ENCODE measurements at places on chromosomes 4 and X. TPM values are rescaled to one million over a fixed set of nuclear protein-coding genes. Genes with fewer than 3 reads are reported as not detected.

The GAGE12F gene
- total RNA-seq: not detected

The PSMD10 gene
- total RNA-seq: 26.2 TPM

GRCh38 chr4:80463509-80463908 is 128.0 kb downstream of the CFAP299 start:
- DNase-seq: no peak

DNA sequence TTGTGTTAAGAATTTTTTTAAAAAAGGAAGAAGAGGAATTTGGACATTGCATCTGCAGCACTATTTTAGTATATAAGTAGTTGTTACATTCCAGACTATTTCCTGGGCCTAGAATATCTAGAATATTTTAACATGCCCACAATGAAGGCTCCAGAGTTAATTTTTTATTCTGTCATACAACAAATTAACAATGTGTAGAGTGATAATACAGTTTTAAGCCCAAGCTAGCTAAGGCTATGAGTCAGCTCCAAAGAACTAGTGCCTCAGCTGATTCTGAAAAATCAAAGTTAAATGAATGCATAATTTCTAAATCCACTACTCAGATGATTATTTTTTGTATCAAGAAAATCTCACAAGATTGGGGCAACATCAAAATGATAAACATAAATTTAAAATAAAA is 231.4 kb downstream of the PRDM5 start:
- no peak for DNase-seq

The CLDN22 gene
- not detected for total RNA-seq

DNA sequence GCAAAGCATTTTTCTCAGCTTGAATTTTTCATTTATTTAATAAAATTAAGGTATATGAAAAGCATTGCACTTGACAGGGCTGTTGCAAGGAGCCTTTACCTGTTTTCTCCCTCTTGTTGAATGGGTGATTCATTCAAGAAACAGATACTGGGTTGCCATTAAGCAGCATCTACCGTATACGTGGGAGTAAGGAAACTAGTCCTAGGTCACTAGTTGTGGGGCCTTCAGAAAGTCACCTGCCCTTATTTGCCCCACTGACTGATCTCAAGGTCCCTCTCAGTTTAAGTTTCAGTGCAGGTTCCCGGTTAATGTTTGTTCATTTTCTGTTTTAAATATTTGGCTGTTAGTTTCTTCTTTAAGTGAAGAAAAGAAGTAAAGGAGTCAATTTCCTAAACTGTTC is 34.0 kb downstream of the LHFPL1 start:
- no peak for DNase-seq

GRCh38 chr4:1855333-1856070 is 454 bp downstream of the LETM1 start:
- DNase-seq: no peak

The HSFX1 gene
- total RNA-seq: 0.78 TPM

The TMEM35A gene
- total RNA-seq: 22.1 TPM

DNA sequence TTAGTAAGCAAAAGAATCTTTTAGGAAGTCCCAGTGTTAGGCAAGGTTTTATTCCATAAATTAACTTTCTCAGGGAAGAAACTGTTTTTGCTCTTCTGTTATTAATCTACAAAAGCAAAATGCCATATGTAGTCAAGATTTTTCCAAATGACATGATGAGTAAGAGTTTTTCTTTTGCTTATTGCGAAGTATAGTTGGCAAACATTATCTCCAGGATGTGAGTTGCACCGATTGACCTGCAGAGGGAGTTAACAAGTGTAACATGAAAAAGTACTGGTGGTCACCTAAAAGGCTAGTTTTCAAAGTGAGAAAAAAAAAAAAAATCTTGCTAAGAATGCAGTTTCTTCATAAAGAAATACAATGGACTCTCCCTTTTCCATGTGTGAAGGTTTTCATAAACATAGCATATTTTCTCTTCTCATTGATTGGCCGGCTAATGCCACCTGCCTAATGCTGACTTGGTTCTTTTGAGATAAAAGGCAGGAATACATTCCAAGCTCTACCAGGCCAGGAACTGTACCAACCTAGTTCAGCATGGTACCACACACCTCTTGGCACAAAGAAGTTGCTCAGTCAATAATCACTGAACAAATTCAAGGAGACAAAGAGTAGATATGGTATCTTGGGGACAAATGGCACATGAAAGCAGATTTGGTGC is 100.2 kb downstream of the LNX1 start:
- no peak for DNase-seq

DNA sequence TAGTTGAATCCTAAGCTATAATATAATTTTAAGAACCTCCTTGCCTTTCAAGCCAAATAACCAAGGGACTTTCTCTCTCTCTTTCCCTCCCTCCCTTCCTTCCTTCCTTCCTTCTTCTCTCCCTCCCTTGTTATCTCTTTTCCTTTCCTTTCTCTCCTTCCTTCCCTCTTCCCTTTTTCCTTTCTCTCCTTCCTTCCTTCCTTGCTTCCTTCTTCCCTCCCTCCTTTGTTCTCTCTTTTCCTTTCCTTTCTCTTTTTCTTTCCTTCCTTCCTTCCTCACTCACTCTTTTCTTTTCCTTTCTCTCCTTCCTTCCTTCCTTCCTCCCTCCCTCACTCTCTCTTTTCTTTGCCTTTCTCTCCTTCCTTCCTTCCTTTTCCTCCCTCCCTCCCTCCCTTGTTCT is 42.4 kb downstream of the PDGFRA start:
- DNase-seq: no peak

GRCh38 chr4:63430105-63430504 is 979.1 kb downstream of the TECRL start:
- DNase-seq: no peak

DNA sequence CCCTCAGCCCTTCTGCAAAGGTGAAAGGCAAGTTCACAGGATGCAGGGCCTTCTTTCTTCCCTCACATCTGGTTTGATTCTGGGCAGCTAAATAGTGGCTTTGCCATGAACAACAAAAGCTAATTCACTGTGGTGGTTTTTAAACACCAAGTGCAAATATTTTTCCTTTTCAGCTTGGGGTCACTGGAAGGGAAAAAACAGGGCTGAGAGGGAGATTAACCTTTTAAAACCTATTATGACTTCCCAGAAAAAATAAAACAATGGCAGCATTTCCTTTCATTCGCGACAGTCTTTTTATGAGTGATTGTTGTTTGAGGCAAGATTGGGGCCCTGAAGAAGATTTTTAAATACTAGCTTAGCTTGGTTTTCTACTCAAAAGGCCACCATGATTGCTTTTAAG is 103.7 kb upstream of the SCML1 start:
- no peak for DNase-seq

- no peak for DNase-seq
Measured at GRCh38 chrX:45083314-45083713, 117.4 kb downstream of the DIPK2B start.

The GABRG1 gene
- total RNA-seq: not detected

- DNase-seq: no peak
Measured at GRCh38 chr4:56512166-56512565, 6.6 kb downstream of the ARL9 start.

- no peak for DNase-seq
Measured at GRCh38 chrX:53056292-53056691, 7.7 kb downstream of the GPR173 start.

- DNase-seq: no peak
Measured at GRCh38 chr4:133102612-133103409, 46.3 kb upstream of the PCDH10 start.

GRCh38 chr4:147825451-147826287 is 93.8 kb downstream of the ARHGAP10 start:
- DNase-seq: no peak

The NKX3-2 gene
- total RNA-seq: 6.2 TPM

- DNase-seq: no peak
Measured at GRCh38 chrX:135541351-135541750, 20.9 kb downstream of the INTS6L start.

The XKRX gene
- total RNA-seq: not detected

DNA sequence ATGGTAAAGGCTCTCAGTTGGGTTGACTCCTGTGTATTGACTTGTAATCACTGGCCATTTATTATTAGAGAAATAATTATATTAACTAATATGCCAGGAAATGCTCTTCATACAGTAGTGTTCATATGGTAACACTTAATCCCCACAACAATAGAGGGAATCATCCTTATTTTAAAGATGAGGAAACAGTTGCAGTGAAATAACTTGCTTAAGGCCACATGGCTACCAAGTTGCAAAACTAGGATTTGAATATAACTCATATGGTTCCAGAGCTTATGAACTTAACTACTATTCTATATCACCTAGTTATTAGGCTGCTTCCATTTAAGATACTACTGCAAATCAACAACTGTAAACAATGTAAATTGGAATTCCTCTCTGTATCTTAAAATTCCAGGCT is 143.5 kb upstream of the HPGD start:
- no peak for DNase-seq

DNA sequence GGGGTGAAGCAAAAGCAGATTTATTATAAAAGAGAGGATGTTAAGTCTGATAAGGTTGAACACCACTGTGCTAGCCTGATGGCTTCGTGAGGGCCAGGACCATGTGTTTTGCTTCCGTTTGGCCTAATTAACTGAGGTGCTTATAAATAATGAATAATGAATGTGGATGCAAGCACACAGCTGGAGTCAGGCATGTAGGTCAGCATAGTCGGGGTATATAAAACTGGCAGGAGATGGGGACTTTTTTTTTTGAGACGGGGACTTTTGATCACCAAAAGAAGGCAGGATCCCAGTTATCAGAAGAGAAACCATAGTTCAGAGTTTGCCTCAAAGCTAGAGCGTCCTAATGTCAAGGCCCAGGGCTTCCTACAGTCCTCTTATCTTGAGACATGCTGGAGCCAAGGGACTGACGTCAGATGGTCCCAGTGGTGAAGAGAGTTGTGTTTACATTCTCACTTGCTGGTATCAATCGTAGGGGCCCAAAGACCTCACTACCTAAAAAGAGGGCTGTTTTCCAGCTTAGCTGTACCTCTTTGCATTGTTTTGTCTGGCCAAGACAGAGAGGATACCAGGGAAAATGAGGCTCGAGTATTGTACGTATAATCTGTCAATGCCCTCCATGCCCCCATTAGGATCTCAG is 50.4 kb downstream of the RTL9 start:
- DNase-seq: no peak

All from esophagus muscularis mucosa (tissue), 4 donors.